Stimulated activated naive CD8-positive, alpha-beta T cell treated with anti-CD3 and anti-CD28 coated beads, Interleukin-15, Interleukin-2, amounts not matched to agents 100 U/mL and 50 U/mL, for 24 hours (primary cell): ENCODE measurements at places on chromosomes 12 and 14.

GRCh38 chr12:71755146-71755892 lies 656 bp downstream of the RAB21 start:
- DNase-seq: peak; percentile 71

DNA sequence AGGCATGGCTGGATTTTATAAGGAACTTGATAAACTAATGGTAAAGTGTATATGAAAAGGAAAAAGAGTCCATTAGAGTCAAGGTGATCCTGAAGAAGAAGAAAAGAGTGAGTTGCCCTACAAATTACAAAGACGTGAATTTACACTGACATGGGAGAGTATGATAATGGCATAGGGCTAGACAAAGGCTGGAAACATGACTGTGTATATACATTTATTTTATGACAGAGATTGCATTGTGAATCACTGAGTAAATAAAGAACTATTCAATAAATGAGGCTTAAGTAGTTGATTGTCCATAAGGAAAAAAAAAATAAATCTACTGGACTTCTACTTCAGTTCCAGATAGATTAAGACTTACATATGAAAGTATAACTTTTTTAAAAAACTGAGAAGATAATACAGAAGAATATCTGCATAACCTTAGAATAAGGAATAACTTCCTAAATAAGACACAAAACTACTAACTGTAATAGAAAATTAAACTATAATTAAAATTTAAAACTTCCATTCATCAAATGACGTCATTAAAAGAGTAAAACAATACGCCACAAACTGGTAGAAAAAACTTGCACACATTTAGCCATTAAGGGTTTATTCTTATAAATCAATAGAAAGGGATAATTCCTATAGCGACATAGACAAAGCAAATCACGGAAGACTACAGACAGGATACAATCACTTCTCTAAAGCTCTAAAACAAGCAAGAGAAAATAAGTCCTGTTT lies 278.5 kb downstream of the NOVA1 start:
- no peak for DNase-seq

GRCh38 chr12:793711-794110 lies 41.3 kb downstream of the WNK1 start:
- no peak for DNase-seq

- DNase-seq: no peak
Observed at GRCh38 chr14:40292664-40293063, 860.4 kb upstream of the FBXO33 start.

DNA sequence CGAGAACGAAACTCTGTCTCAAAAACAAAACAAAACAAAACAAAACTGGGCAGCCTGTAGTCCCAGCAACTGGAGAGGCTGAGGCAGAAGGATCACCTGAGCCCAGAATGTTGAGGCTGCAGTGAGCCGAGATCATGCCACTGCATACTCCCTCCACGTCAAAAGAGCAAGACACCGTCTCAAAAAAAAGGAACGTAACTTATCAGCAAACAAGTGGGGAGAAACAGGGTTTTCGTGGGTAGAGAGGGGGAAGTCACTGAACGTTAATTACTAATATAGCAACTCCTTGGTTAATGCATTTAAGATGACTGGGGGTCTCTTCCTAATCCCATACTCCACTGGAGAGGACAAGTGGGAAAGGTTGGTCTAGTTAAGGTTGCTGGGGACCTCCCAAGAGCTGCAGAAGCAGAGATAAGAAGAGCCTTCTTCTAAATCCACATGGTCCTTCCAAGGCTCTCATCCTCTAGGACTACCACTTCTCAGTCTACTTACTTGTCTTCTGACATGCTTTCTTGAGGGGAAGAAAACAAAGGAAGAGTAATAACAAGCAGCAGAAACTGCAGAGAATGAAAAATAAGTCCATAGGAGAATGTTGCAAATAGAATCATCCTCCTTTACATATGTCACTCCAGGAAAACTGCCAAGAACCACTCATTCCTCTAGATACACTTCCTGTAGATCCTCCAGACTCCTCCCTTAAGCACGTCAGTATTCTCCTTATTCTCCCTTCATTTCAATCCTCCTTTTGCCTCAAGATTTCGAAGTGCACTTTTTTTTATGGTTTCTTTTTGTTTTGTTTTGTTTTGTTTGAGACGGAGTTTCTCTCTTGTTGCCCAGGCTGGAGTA lies 5.8 kb downstream of the NUMB start:
- no peak for DNase-seq

GRCh38 chr14:37544407-37544806 lies 50.6 kb downstream of the FOXA1 start:
- DNase-seq: no peak
